ENCODE measurements at places on chromosomes 3 and 15.

DNA sequence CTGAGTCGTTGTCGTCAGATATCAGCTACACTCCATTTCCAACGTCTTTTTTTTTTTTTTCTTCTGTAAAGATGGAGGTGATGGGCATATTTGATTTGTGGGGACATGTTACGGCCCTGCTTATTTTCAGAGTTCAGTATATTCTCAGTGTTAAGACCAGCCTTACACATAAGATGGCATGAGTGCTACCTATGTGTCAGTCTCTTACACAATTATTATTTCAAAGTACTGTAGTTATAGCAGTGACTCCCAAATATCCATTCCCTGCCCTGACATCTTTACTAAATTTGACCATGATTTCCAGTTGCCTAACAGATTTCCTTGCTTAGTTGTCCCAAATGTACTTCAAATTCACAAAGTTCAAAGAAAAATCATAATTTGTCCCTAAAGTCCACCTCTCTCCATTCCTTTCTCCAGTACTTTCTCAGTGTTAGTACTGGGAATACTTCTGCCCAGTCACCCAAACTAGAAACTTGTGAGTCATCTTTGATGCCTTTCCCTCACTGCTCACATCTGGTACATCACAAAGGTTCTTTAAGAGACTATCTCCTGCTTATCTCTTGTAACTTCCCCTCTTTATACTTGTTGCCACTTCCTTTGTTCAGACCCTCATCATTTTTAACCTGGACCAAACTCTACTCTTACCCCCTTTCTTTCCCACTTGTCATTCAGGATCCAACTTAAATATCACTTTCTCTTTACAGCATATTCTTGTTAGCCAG, 67.0 kb downstream of the ZNF609 start:
- peak; percentile 90 for DNase-seq

- DNase-seq, result no peak
These were observed 1024.1 kb upstream of the CFAP20DC start for GRCh38 chr3:60073942-60074341.

- no peak for DNase-seq
These were observed 3.6 kb upstream of the LIMD1 start for GRCh38 chr3:45590822-45591546.

DNA sequence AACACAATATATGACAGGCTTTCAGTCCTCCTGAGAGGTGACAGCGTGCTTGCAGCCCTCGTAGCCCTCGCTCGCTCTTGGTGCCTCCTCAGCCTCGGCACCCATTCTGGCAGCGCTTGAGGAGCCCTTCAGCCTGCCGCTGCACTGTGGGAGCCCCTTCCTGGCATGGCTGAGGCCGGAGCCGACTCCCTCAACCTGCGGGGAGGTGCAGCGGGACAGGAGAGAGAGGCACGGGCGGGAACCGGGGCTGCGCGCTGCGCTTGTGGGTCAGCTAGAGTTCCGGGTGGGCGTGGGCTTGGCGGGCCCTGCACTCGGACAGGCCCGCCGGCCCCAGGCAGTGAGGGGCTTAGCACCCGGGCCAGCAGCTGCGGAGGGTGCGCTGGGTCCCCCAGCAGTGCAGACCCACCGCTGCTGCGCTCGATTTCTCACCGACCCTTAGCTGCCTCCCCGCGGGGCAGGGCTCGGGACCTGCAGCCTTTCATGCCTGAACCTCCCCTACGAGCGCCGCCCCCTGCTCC, 60.4 kb upstream of the HRH1 start:
- DNase-seq, result no peak

DNA sequence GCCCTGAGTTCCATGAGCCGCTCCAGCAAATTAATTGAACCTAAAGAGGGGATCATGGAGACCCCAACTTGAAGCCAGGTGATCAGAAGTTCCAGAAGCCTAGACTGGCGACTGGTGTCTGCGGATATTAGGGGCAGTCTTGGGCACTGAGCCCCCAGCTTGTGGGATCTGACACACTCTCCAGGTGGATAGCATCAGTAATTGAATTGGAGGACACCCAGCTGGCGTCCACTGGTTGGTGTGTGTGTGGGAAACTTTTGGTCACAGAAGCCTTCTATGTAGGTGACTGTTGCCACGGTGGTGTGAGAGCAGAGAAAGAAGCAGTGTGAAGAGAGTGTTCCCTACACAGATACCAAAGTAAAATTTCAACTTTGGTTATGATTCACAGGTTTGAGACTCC, 106.0 kb upstream of the ADPGK start:
- no peak for DNase-seq

DNA sequence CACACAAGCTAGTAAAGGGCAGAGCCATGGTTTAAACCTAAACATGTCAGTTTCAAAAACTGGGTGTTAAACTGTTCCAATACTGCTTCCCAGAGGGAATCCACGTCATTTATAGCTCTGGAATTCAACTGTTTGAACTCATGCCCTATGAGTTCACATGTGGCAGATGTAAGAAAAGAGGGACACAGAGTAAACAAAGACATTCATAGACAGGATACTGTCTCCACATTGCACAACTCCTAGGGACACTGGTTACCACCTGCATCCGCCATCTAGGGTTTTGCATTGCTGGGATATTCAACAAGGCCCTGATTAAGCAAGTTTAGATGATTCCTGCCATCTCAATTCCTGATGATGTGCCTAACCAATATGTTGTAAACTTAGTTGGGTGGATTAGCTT, 134.1 kb upstream of the COL8A1 start:
- peak; percentile 76 for DNase-seq

GRCh38 chr15:75403892-75404291, 35.5 kb upstream of the MAN2C1 start:
- DNase-seq, result no peak

DNA sequence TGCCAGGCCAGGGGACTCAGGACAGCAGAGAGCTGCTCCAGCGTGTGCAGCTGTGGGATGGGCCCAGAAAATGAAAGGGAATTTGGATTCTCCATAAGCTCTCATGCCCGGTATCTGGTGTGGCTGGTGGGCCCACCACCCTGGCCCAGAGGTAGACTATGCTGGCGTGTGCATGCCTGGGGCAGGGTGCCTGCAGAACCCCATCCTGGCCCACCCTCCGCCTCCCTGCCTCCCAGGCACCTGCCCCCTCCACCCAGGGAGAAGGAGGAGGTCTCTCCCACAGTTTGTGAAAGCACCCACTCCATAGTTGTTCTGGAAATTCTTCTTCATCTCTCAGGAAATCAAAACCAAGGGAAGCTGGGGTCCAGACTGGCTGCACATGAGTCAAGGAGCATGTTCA, 112.9 kb downstream of the ADCY5 start:
- no peak for DNase-seq

- DNase-seq, result peak; percentile 6
These were observed 178.5 kb downstream of the NR1D2 start for GRCh38 chr3:24123596-24123995.

DNA sequence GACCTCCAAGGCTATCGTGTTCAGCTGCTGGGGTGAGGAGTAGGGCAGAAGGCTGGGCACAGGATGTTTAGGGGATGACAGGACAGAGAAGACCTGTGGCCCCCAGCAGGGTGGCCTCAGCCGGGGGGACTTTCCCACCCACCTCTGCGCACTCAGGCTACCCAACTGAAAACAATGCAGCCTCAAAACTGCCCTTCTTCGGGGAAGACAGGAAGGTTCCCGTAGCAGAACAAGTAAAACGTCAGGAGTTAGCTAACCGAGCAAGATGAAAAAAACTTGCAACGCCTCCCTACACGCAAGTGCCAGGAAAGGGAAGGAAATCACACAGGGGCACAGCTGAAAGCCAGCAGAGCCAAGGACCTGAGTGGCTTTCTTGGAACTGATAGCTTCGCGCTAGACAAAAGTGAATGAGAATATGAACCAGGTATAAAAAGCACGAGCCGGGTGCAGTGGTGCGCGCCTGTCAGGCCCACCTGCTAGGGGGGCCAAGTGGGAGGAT, 38.4 kb upstream of the FURIN start:
- DNase-seq, result no peak

DNA sequence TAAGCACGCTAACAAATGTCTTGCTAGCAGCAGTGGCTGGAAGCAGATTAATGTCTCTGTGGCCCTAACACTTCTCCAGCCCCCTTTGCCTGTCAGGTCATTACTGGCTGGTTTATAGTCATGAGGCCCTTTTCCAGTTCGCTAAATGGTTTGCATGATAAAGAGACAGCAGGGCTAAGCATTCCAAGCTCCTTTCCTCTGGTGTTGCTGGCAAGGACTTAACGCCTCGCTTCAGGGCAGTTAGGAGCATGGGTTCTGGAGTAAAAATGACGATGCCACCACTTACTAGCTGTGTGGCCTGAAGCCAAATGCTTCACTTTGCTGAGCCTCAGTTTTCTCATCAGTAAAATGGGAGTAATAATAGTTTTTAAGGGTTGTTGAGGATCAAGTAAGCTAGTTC, 185.9 kb downstream of the MEGF11 start:
- no peak for DNase-seq

GRCh38 chr3:135166266-135166825, 371.3 kb downstream of the EPHB1 start:
- no peak for DNase-seq

GRCh38 chr15:62257996-62258521, 93.0 kb upstream of the C2CD4B start:
- DNase-seq, result no peak
